ENCODE measurements at places on chromosomes 5 and 9.

DNA sequence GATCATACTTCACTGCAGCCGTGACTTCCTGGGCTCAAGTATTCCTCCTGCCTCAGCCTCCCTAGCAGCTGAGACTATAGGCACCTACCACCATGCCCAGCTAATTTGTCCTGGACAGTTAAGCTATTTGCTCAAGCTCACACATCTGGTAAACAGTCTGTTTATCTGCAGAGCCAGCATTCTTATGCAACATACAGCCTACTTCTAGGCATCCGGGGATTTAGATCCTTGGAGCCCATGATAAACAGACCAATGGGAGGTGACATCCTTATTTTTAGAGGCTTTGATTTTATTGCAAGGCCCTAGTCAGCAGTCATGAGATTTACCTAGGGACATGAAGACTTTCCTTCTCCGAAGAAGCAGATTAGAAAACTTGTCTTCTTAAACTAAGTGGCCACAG, 21.0 kb downstream of the ATOX1 start:
- DNase-seq: no peak

DNA sequence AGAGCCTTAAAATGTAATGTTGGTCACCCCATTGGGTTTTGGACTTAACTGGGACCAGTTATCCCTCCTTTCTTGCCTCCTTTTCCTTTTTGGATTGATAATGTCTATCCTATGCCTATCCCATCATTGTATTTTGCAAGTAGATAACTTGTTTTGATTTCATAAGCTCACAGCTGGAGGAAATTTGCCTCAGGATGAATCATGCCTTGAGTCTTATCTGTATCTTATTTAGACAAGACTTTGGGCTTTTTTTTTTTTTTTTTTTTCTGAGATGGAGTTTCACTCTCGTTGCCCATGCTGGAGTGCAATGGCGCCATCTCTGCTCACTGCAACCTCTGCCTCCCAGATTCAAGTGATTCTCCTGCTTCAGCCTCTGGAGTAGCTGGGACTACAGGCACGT, 443.3 kb downstream of the DNAH5 start:
- DNase-seq: no peak

- no peak for DNase-seq
Observed at GRCh38 chr9:72524820-72525540, 3.6 kb downstream of the TMC1 start.

GRCh38 chr5:178762391-178762790, 31.9 kb upstream of the ZNF354A start:
- no peak for DNase-seq

DNA sequence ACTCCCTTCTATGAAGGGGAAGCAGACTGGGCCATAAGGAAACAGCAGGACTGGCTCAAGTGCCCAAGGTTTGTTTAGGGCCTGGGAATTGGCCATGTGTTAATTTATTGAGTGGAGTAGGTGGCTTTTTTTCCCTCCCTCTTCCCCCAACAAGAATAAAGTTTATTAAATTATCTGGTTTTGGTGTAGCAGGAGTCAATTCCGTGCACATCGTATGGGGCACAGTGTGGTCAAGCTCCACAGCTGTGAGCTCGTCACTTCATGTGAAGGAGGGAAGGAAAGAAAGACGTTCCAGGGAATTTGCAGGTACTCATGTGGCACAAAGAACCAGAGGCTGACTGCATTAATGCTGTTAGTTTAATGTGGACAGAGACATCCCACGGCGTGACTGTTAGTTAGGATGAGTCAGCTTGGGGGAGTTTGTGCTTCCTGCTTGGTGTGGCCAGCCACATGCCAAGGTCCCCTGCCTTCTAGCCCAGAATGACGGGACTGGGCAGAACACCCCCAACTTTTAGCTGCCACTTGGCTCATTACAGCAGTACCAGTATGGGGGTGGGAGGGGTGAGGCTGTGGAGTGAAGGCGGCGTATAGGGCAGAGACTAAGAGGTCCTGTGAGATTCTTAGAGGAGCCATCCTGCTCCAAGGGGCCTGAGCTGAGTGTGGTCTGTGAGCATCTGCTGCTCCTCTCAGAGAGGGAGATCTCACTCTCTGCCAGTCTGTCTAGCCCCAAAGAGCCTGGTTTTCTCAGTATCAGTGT, 33.2 kb downstream of the CSF1R start:
- DNase-seq: no peak

GRCh38 chr5:102589661-102590060, 90.9 kb upstream of the SLCO6A1 start:
- DNase-seq: no peak

GRCh38 chr9:72695365-72695764, 174.0 kb downstream of the TMC1 start:
- no peak for DNase-seq

DNA sequence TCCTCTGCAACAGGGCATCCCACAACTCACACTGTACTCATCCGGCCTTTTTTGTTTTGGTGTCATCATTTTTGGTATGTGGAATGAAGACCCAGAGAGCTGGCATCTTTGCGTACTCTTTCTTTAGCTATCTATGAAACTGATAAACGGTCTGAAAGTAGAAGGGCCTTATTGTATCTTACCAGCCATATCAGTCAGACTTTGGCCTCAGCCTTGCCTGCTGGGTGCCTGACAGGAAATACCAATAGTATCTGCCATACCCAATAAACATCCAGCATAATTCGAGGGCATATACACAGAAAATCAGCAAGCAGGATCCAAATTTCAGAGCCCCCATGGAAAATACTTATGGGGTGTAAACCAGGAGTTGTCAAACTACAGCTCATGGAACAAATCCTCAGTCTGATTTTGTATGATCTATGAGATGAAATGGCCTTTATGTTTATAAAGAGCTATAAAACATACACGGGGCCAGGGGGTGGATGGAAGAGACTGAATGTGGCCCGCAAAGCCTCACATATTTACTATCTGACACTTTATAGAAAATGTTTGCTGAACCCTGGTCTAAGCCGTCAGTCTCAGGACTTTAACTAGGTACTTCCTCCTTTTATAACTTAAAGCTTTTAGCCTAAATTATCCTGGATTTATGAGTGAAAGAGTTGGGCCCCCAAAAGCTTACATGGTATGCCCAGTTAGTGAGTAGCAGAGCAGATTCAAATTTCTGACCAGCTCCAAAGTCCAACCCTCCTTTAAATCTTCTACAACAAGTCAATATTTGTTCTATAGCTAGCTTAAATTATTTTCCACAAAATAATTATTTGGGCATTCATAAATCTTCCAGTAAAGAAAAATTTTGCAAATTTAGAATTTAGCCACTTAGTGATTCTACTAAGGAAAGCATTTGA, 308.0 kb upstream of the PUM3 start:
- DNase-seq: no peak

- no peak for DNase-seq
Observed at GRCh38 chr9:68741704-68742332, 36.8 kb downstream of the PIP5K1B start.

GRCh38 chr9:5315187-5315923, 10.8 kb upstream of the RLN2 start:
- DNase-seq: no peak

- DNase-seq: no peak
Observed at GRCh38 chr5:95808013-95808685, 14.4 kb downstream of the GLRX start.

DNA sequence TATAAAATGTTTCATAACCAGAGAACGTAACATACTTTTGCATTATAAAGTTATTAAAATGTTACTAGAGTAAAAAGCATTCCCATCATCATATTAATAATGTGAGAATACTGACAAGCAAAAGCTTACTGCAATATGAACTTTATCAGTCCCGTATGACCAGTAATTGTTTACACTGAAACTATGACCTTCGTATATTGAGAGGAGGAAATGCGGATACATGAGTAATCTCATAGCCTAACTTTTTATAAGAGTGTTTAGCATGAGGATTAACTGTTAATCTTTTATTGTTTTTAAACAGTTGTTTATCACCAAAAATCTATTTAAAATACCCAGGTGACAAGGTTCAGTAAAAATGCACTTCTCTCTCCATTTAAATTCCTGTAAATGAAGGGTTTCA, 272.4 kb downstream of the SLF1 start:
- no peak for DNase-seq

GRCh38 chr9:13360188-13360587, 80.7 kb upstream of the MPDZ start:
- DNase-seq: no peak

- DNase-seq: no peak
Observed at GRCh38 chr9:16406526-16407225, 463.8 kb downstream of the BNC2 start.

GRCh38 chr5:22846693-22847092, 6.5 kb downstream of the CDH12 start:
- DNase-seq: no peak

DNA sequence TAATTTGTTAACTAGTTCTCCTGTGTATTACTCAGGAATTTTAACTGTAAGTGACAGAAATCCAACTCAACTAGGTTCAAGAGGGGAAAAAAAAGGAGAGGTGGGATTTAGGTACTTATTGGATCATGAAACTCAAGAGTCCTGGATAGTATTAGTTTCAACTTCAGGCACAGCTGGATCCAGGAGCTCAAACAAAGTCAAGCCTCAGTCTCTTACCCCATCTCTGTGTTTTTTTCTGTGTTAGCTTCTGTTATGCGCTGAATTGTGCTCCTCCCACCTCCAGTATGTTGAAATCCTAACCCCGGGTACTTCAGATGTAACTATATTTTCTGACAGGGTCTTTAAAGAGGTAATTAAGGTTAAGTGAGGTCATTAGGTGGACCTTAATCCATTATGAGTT, 53.5 kb downstream of the SMIM23 start:
- DNase-seq: no peak

DNA sequence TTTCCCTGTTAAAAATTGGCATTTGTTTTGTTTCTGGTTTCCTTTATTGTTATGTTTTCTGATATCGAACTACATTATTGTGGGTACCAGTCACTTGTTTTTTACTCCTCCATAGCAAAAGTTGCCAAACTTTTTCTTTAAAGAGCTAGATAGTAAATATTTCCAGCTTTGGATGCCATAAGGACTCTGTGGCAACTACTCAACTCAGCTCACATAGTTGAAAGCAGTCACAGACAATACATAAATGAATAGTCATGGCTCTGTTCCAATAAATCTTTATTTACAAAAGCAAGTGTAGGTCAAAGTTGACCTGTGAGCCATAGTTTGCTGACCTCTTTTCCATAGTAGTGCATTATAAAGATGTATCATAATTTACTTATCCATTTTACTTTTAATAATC, 305.0 kb downstream of the RASEF start:
- no peak for DNase-seq

DNA sequence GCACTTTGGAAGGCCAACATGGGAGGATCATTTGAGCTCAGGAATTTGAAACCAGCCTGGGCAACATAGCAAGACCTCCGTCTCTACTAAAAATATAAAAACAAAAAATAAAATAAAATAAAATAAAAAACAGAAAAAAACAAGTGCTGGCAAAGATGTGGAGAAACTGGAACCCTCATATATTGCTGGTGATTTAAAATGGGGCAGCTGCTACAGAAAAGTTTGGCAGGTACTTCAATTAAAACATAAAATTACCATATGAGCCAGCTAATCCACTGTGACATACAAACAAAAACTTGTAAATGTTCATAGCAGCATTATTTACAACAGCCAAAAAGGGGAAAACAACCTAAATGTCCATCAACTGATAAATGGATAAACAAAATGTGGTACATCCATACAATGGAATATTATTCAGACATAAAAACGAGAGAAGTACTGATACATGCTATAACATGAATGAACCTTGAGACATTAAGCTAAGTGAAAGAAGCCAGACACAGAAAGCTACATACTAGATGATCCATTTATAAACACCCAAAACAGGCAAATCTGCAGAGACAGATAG, 42.7 kb downstream of the PFDN1 start:
- no peak for DNase-seq

DNA sequence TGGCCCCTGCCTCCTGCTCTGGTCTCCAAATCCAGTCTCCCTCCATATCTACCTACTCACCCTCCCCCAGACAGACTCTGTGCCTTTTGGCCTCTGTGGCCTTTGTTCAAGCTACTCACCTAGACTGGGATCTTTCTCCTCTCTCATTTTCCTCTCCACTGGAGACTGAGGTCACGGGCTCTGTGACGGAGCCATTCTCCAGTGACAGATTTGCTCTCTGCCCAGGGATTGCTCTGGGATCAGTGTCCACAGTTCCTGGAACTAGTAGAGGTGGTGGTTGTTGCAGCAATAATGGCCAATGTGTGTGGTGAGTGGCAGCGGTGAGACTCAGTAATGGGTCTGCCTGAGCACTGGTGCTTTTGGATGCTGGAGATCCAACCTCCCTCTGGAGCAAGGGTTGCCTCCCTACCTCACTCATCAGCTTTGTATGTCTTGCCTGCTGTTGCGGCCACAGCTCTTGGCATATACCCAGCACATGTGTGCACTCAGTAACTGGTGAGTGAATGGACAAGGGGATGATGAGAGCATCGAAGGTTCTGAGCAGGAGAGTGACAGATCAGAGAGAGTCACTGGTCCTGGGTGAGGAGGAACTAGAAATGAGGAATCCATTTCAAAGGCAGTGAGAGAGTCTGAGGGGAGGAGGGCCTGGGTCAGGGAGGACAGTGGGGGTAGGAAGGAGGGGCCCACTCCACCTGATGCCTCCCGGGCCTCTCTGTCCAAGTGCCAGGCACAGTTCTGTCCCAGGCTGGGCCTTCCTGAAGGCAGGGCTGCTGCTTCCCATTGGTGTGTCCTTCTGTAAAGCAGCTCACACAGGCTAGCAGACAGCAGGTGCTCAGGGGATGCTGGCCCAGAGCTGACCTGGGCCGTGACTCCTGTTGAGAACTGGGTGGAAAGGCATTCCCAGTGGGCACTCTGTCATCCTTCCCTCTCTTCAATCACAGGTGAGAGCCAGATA, 96.5 kb upstream of the PITX1 start:
- DNase-seq: no peak

- DNase-seq: no peak
Observed at GRCh38 chr9:86521977-86522376, 167.8 kb upstream of the TUT7 start.

DNA sequence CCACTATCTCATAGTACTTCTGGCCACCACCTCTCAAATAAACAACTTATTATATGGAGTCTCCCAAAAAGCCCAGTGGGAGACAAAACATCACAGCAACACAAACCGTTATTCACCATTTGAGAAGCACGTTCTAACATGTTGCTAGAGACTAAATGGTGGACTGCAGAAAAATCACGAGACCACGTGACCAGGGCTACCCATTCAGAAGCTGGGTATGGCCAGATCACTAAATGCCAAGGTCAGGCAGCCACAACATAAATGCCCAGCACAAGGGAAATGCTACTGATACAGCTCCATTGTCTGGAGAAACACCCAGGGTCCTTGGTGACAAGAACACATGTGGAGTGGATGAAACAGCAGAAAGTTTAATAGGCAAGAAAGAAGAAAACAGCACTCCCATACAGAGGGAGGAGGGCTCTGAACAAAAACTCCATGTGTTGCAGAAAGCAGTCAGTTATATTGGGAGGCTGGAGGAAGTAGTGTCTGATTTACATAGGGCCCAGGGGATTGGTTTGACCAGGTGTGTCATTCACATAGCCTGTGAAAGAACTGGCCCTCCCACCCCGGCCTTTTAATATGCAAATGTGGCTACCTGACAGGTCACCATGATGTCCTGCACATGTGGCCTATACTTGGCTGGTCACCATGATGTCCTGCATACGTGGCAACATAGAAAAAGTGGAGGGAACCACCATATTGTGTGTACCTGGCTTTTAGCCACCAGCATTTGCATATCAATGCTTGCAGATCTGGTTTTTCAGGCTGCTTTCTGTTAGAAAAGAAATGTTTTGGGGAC, 97.2 kb downstream of the TRIM36 start:
- DNase-seq: no peak

Measured in stimulated activated CD4-positive, alpha-beta T cell treated with anti-CD3 and anti-CD28 coated beads, Interleukin-15, amount 100 ng/mL, for 1 hour (primary cell).